ENCODE measurements at places on chromosomes 13 and 19. TPM values are rescaled to one million over a fixed set of nuclear protein-coding genes. Genes with fewer than 3 reads are reported as not detected.

DNA sequence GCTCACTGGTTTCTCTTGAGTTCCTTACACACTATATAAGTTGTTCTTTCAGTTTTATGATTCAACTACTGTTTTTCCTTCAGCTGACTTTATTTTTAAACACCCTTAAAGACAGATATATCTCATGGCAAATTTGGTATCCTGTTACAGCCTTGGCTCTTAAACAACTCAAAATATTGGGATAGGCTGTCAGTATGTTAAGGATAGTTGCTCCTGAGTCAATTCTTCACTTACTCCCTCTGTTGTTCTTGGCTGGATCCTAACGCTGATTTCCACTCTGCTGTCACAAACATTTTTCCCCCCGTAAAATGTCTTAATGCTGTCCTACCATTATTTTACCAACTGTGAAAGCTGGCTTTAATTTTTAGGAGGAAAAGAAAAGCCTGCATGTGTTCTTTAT lies 1.2 kb downstream of the KCNRG start:
- no peak for DNase-seq

DNA sequence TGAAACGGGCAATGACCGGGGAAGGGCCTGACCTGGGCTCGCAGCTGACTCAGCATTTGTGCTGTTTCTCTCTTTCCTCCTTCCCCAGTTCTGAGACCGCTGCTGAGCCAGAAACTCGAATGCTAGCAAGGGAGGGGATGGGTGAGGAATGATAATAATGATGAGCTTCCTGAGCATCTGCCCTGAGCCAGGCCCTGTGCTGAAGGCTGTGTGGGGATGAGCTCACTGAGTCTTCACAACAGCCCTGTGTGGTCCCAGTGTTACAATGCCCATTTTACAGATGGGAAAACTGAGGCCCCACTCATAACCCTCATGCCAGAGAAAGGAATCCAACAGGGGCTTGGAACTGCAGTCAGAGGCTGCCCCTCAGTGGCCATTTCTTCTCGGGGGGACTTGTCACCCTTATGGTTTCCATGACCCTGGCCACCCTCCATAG lies 8.1 kb downstream of the SULT2B1 start:
- no peak for DNase-seq

DNA sequence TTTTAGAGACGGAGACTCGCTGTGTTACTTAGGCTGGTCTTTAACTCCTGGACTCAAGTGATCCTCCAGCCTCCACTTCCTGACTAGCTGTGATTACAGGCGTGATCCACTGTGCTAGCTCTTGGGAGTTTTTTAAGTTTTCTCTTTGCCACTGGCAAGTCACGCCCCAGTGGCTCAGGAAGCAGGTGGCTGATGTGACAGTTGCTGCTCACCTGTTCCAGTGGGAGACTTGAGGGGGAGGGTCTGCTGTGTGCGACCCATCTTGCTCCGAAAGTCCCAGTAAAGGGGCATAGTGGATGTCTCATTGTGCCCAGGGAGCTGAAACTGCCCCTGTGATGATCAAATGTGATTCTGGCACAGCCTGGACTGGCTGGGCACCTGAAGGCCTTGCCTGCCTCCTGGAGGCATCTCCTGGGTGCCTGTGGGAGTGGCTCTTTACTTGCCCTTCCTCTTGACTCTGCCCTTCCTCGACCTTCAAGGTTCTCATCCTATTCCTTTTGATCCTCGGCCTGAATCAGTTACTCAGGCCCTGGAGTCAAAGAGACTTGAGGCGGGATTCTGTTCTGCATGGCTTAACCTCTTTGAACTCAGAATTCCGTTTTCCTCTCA lies 7.8 kb downstream of the SMARCA4 start:
- no peak for DNase-seq

DNA sequence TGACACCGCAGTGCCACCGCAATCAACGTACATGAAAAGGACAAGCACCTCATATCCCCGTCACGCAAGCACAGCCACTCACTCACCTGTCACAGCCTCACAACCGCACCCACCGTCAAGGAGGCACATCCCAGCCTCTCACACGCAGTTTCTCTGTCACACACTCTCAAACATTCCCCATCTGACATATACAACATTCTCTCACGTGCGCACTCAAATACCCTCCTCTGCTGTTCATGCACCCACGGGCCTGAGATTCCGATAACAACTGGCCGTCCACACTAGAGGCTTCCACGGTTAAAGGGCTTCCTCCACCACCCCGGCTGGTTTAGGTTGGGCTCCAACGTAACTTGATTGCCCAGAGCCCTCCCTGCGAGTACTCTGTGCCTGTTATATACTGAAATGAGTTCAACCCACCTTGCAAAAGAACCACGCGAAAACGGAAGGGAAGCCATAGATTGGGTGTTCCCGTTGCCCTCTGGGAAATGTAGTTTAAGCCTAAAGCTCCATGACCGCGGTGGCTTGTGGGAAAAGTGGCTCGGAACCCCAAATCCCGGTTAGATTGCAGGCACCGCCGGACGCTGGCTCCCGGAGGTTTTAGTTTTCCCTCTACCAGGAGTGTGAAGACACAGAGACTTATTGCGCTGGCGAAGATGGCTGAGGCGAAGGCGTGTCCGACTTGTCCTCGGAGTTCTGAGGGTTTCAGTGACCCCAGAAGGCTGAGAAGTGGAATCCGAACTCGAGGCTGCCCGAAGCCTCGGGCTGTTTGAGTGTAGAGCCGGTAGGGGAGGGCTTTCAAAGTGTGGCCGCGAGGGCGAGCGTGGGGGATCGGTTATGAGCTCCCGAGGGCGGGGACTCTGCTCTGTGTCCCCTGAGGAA lies at the start of gene ZNF573:
TSS of gene ZNF573 (minus strand) at position 460 of the 879 bp plus-strand sequence. CDS start 5,857 bp downstream, outside the sequence.
- peak; percentile 73 for DNase-seq

DNA sequence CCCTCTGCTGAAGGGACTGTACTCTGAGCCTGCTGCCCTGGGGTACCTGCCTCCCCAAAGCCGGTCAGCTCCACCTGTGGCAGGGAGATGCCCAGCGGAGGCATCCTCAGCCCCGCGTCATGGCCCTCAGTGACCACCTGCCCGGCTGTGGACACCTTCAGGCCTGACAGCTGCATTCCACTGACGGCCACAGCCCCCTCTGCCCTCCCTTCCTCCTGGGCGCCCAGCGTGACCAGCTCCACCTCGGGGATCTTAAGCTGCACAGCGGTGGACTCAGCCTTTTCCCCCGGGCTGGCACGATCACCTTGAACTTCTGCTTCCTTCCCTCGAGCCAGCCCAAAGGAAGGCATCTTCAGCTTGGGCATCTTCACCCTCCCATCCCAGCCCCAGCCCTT lies 4.8 kb upstream of the HIPK4 start:
- DNase-seq: no peak

- DNase-seq: no peak
These were observed 25.5 kb upstream of the SLC1A5 start for GRCh38 chr19:46813839-46814358.

DNA sequence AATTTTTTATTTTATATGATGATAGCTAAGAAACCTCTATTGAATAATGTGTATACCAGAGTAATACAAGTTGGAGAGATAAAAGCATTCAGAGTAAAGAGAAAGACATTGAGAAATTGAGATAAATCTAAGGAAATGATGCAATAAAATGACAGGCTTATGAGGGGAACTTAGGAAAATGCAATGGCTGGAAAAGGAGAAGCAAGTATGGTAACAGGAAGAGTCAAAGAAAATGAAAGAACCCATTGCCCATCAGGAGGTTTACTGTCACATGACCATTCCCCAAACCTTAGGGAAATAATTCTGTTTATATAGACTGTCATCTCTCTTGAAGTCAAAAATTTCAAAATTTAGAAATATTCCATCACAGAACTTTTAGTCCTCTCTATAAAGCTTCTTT lies 808.0 kb upstream of the PRR20A start:
- no peak for DNase-seq

- no peak for DNase-seq
These were observed 3.4 kb upstream of the MCF2L start for GRCh38 chr13:112965573-112966115.

- DNase-seq: peak; percentile 53
These were observed 30.4 kb downstream of the RASL11A start for GRCh38 chr13:27300941-27301586.

DNA sequence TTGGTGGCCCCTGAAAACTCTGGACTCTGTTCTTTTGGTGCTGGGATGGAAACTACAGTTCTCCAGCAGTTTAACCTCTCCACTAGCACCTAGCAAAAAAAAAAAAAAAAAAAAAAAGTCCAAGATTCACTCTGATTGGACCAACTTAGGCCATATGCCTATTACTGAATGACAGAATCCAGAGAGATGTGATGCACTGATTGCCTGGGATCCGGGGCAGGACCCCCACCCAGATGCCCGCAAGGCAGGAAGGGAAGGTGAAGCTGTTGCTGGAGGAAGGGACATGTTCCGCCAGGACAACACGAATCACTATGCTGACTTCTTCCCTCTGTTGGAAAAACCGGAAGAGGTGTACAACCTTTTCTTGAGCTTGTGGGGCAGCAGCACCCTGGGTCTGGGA lies 152.5 kb upstream of the ZNF536 start:
- no peak for DNase-seq

DNA sequence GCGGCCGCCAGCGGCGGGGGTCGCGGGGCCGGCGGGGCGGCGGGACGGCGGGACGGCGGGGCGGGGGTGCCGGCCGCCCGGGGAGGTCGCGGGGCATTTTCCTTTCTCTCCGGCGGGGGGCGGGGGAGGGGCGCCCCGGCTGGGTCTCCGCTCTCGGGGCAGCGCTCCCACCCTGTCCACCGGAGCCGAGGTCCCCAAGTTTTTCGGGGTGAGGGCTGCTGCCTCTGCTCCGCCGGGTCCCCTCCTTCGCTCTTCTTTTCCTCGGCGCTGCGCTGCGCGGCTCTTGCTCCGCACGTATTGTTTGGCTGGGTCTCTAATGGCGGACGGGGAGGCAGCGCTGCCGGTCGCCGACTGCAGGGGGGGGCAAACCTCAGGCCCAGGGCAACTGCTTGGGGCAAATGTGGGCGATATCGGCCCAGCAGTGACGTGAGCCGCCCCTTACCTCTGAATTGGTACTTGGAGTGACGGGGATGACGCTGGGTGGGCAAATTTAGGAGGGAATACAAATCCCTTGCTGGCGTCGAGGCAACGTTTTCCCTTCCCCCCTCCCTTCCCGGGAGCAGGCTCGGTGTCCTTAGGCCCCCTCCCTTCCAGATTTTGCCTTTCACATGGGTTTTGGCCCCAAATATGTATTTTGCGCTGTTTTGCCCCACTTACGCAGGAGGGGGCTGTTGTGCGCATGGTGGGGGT lies 759 bp downstream of the ZMYM2 start:
- DNase-seq: no peak

DNA sequence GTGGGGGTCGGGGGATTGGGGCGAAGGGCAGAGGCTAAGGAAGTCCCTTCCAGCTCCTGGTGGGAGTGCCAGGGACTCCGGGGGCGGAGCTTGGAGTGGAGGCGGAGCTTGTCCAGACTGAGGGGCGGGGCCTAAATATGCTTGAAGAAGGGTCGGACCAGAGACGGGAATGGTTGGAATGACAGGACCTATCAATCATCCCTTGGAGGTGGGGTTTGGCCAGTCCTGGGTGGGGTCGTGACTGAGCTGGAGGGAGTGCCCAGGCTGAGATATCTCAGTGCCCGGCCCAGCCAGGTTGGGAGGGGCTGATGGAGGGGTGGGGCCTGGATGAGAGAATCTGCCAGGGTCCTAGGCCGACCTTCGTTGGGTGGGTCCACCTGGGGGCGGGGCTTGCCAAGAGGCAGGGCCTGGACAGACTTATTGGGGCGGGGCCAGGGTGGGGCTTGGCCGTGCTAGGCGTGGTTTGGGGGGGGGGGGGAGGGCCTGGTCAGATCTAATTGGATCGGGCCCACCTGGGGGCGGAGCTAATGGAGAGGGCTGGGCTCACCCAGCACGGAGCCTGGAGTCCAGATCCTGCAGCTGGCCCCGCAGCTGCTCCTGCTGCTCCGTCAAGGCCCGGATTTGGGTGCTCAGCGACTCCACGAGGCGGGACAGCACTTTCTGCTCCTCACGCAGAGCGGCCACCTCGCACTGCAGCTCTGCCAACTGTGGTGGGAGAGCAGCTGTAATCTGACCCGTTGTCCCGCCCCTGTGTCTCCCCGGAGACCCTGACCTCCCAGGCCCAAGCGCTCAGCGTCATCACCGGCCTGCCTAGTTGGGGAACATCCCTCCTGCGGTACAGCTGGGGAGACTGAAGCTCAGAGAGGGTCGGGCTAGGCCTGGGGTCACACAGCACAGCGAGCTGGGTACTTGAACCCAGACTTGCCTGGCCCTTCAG lies 2.6 kb upstream of the WIZ start:
- DNase-seq: peak; percentile 78

GRCh38 chr13:113599391-113599790 lies 14.8 kb downstream of the TFDP1 start:
- no peak for DNase-seq

DNA sequence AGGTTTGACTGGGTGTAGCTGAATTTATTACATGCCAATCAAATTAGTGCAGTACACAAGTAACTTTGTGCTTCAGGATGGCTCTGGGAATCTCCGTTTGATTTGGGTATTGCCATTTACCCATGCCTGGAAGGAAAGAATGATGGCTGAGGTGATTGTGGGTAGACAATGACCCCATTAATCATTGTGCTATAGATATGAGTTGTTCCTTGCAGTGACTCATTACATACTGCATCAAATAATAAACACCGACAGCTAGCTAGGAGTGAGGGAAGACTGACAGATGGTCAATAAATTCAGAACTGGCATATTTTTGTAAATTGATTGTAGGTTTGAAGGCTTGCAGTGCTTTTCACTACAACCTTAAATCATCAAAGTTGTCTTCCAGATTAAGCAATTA lies 1069.5 kb downstream of the DIAPH3 start:
- DNase-seq: peak; percentile 41

- no peak for DNase-seq
These were observed 2.0 kb downstream of the PTH2 start for GRCh38 chr19:49421039-49421877.

- DNase-seq: no peak
These were observed 5.7 kb downstream of the LHB start for GRCh38 chr19:49011194-49011593.

COG3 gene
- 25.7 TPM for total RNA-seq

IGSF23 gene
- total RNA-seq: not detected

BABAM1 gene
- total RNA-seq: 95.7 TPM

C1QTNF9 gene
- total RNA-seq: not detected

PGLYRP2 gene
- total RNA-seq: not detected

Data from foreskin keratinocyte (primary cell).